ENCODE measurements at places on chromosomes 16 and 17. TPM values are rescaled to one million over a fixed set of nuclear protein-coding genes. Genes with fewer than 3 reads are reported as not detected.

- no peak for DNase-seq
Observed at GRCh38 chr16:60945225-60945624, 1091.0 kb downstream of the CDH8 start.

NGFR gene
- total RNA-seq: 279 TPM

- DNase-seq: no peak
Observed at GRCh38 chr17:17204635-17205231, 1.4 kb downstream of the PLD6 start.

DNA sequence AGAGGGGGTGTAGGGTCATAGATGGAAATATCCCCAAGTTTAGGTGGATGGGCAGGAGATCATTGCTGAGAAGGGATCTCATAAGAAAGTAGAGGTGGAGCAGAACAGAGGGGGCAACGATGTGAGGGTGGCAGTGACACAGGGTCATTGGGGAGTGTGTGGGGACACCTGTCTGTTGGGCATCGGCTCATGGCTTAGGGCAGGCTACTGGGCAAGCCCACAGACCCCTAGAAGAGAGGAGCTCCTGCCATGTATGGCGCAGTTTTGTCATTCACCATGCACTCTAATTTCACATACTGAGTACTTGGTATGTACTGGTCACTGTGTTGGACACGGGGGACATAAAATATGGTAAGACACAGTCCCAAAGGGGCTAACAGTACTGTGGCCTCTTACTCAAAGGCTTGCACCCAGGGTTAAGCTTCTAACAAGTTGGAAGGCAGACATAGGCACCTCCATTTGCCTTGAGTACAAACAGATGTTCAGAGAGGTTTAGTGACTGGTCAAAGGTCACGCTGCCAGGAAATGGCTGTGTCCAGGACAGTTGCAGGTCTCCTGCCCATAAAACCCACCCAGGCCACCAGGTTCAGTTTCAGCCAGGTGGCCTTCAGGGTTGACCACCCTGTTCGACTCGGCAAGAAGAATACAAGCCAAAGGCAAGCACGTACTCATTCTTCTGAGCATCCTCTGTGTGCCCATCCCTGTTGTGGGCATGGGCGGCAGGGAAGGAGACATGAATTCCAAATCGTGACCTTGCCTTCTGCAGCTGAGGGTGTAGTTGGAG, 580.2 kb downstream of the KCNJ18 start:
- DNase-seq: no peak

CSF3 gene
- not detected for total RNA-seq

FBXW10B gene
- total RNA-seq: 2.2 TPM

PRRT2 gene
- total RNA-seq: 10.0 TPM

All from tibial nerve (tissue), 4 donors.